ENCODE measurements at places on chromosomes 6 and 20.

- DNase-seq: no peak
Measured at GRCh38 chr6:35363293-35363750, 21.0 kb downstream of the PPARD start.

GRCh38 chr20:55582498-55582897 lies 422.8 kb downstream of the CBLN4 start:
- no peak for DNase-seq

GRCh38 chr6:109252261-109253041 lies 129.8 kb downstream of the CD164 start:
- DNase-seq: no peak

DNA sequence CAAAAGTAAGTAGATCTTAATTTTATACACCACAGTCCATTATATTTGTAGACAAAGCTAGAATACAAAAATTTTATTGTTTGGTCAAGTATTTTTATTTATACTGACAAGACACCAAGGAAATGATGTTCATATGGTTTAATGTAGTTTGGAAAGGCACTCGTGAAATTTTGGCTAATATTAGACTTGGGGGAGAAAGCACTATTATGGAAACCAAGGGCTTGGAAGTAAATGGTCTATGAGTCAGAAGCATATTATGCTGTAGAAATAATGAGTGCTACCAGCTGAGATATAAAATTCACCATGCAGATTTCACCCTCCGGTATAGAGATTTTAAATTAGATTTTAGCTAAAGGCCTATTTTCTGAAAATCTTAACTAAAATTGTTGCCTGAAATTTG lies 233.6 kb downstream of the KCNQ5 start:
- no peak for DNase-seq

DNA sequence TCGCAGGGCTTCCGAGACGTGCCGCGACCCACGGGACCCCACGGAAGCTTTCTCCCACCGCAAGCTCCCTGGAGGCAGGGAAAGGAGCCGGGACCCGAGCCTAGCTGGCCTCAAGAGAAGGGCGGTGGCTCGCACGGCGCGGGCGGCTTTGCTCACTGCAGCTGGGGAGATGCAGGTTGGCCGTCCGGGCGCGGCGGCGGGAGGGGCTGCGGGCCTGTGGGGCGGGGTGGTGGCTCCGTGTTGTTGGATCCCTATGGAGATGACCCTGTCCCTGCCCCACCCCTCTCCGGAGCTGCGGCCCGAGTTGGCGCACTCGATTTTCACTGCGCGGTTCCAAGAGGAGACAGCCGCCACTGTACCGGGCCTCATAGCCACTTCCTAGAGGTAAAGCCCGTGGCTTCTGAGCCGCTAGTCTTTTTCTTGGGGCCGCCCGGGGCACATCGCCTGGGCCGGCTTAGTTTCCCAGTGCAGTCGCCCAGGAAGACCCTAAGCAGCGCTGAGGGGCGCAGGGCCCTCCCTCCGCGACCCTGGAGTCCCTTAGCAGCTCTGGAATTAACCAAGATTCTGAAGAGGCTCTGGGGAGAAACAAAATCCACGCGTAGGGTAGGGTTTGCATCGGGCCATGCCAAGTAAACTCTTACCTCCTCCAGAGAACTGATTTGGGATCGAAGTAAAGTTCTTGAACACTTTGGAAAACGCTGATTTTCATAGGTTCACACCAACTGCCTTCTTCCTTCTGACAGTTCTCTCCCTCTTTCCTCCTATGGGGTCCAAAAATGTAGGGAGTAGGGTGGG lies at the start of gene ECT2L:
Gene ECT2L, plus strand, starts transcription at position 279 of the 795 bp plus-strand sequence. CDS start 17,188 bp downstream, outside the sequence.
- no peak for DNase-seq

- no peak for DNase-seq
Measured at GRCh38 chr6:23414051-23414445, 712.0 kb upstream of the NRSN1 start.

DNA sequence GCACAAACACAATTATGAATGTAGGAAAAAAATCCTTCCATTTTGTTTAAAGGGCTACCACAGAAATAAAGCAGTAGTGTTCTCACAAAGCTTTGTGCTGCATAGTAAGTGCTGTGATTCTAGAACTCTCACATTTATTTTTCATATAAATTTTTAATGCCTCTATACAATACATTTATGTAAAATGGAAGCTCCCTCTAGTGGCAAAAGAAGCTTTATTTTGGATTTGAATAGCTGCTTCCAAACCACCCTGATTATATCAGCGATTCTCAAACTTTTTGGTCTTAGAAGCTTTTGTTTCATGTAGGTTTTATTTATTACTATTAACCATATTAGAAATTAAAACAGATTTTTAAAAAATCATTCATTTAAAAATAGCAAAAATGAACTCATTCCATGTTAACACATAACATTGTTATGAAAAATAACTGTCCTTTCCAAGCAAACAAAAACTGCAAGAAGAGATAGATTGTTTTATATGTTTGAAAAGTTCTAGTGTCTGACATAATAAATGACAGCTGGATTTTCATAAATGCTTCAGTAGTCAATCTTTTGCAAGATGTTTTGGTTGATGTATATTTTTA lies 38.4 kb downstream of the HS3ST5 start:
- no peak for DNase-seq

DNA sequence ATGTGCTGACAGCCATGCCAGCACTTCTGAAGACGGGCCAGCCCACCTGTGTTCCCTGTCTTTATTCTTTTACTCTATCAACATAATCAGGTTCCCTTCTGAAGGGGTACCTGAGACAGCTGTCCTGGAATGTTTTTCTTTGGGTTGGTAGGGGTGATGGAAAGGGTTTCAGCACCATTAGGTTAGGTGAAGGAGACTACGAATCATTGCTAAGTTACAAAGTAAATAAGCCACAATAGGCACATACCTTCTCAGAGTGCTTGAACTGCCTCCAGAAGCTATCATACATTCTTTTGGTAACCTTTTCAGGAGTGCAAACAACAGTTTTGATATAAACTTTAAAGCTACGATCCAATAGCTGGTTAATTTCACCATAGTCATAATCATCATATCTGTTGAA lies 106.3 kb downstream of the SESN1 start:
- no peak for DNase-seq

DNA sequence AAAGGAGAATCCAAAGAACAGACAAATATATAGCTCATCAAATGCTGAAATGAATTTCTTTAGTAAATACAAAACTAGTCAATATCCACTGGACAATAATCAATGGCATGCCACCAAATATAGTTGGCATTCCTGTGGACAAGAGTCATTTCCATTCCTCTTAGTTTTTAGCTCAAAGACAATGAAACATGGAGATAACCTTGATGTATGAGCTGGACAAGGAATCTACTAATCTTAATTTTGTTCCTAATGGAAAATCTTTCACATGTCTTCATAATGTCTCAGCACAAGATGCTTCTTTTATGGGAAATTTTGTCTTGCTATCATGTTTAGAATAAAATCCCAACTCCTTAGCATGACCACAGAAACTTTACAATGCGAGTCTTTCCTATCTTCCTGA lies 87.8 kb downstream of the PFDN4 start:
- no peak for DNase-seq

- DNase-seq: no peak
Measured at GRCh38 chr6:5540370-5540769, 279.1 kb downstream of the FARS2 start.
